ENCODE measurements at places on chromosomes 6 and 20.
A peak's percentile ranks its signal among the peaks of the same experiment; 100 is the strongest.

DNA sequence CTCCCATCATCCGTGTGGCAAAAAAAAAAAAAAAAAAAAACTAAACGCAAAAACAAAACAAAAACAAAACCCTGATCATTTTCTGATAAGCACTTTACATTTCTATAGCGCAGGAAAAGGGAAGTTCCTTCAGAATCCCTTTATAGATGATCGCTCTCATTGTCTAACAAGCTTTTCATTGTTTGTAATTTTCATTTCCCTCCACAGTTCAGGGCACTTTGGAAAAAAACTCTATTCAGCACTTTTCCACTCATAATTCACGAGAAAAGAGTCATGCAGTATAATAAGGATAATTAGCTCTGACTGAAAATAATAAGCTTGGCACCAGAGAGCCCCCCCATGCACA lies 89.4 kb upstream of the ATXN1 start:
- no peak for DNase-seq

- no peak for DNase-seq
These were observed 17.2 kb downstream of the KCNK17 start for GRCh38 chr6:39296745-39297640.

GRCh38 chr6:109662192-109662591 lies 28.8 kb downstream of the AK9 start:
- no peak for DNase-seq

DNA sequence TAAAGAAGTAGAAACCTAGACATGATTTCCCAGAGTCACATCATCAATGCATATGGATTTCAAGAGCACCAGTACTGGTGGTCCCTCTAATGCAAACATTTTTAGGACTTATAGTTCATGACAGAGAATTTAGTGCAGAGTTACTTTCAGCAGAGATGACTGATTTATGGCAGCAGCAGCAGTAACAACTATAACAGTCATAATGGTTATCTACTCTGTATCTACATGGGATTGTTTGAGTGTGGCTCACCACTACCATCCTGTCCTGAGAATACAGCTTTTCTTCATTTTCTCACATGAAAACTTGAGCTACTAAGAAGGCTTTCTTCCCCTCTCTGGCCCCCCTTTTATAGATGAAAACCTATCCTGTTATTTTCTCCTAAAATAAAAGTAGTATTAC lies 128.5 kb upstream of the ENPP5 start:
- DNase-seq, result no peak

DNA sequence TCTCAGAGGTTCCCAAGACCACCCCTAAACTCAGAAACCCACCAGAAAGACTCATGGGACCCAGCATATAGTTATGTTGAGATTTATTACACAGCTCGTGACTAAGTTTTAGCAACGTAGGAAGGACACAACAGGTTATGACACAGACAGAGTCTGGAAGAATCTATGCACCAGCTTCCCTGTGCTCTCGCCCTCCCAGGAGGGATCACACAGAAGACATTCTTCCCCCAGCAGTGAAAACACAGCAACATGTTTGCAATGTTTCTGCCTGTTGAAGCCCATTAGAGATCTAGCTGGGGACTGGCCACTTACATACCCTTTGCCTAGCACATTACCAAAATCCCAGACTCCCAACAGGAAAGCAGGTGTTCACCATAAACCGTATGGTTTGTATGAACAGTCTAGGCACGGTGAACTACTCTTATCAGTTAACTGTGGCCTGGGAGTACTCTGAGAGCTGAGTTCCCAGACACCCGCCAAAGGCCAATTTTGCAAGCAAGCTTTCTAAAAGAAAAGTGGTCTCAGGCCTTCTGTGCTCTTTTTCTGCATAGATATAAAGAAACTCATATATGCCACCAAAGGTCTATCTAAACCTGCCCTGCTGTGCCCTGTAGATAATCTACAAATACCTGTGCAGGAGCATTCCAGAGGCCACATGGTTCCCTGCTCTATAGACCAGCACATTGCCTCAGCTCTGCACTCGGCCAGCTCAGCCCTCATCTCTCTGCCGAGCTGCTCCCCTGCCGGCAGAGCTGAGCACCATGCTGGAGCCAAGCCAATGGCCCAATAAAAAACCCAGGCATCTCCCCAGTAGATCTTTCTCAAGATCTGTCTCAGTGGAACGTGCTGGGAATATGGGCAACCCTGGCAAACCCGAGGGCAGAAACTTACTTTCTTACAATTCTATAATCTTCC lies 69.6 kb upstream of the SMIM28 start:
- peak; percentile 61 for DNase-seq

- peak; percentile 90 for DNase-seq
These were observed 4.7 kb downstream of the CITED2 start for GRCh38 chr6:139369568-139370282.

- peak; percentile 22 for DNase-seq
These were observed 420.5 kb upstream of the SULF2 start for GRCh38 chr20:48205786-48206185.

DNA sequence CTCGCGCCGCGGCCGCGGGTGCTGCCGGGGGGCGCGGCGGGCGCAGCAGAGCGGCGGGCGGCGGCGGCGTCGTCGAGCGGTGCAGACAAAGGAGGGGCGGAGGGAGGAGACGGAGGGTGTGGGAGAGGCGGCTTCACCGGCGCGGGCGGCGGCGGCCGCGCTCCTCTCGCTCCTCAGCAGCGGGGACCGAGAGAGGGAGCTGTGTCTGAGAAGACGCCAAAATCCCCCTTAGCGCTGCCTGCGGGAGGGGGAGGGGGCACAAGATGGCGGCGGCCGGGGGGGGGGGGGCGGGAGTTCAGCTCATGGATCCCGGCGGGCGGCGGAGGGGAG lies 296 bp downstream of the ADNP start:
- no peak for DNase-seq

- no peak for DNase-seq
These were observed 64.4 kb downstream of the LY86 start for GRCh38 chr6:6652932-6653331.

GRCh38 chr20:53960579-53961272 lies 109.7 kb downstream of the BCAS1 start:
- peak; percentile 49 for DNase-seq

DNA sequence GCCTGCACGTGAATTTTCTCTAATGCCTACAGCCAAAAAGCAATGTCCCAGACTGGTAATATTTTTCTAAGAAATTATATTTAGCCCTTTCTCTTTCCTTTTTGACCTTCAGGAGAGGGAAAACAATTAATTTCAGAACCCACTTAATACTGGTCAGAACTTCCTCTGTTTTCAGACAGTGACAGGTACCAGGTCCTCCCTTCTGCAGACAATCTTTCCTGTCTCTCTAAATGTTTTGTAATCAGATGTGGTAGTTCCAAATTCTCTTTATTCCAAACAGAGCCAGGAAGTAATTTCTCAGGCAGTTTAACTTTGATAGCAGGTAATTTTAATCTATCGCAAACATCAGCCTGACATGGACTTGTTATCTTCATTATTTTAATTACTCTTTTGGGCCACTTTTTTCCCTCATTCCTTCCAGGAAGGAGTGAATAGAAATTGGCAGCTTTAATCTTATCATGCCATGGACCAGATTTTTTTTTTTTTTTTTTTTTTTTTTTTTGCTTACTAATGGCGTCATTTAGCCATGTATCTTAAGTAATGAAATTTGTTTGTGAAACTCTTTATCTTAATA lies 348.6 kb upstream of the SOX4 start:
- DNase-seq, result no peak

DNA sequence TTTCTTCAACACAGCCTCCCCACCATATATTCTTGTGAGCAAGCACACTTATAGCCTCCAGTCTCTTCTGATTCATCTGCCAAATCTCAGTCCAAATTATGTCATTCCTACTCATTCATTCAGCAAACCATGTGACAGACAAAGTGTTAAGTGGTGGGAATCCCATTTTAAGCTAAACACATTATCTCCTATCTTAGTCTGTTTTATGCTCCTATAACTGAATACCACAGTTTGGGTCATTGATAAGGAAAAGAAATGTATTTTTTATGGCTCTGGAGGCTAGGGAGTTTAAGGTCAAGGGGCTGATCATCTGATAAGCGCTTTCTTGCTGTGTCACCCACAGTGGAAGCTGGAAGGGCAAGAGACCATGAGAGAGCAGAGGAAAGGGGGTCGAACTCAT lies 23.9 kb upstream of the SMIM13 start:
- DNase-seq, result no peak

DNA sequence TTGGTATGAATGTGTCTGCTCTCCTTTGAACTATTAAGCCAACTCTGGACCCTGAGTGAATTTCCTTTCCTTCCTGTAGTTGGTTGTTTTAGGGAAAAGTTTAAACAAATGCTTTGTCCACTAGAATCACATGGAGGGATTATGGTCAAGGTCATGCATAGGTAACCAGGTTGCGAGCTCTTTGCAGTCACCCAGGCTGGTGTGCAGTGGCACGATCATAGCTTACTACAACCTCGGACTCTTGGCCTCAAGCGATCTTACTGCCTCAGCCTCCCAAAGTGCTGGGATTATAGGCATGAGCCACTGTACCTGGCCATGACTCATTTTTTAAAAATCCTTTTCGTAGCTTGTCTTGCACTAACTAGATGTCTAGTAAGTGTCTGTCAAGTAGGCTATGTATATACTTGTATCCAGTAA lies 88.0 kb upstream of the SOX4 start:
- no peak for DNase-seq

- peak; percentile 35 for DNase-seq
These were observed 1.5 kb downstream of the LIN28B start for GRCh38 chr6:104958178-104959025.

- DNase-seq, result no peak
These were observed 189.0 kb downstream of the UST start for GRCh38 chr6:148935705-148936435.

- DNase-seq, result peak; percentile 51
These were observed 201.1 kb downstream of the SAMD5 start for GRCh38 chr6:147709396-147710272.

DNA sequence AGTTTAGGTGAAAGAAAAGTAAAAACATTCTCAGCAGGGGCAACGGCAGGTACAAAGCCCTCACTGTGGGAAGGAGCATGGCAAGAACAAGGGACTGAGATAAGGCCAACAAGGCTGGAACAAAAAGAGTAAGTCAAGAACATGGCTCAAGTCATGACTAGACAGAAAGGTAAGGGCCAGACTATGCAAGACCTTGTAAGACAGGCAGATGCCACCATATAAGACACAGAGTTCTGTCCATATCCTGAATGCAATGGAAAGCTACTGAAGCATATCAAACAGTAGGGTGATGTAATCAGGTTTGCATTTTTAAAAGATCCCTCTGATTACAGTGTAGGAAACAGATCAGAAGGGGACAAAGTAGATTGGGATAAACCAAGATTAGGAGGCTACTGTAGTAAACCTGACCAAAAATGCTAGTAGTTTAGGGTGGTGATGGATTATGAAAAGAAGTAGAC lies 5.5 kb downstream of the REV3L start:
- no peak for DNase-seq

DNA sequence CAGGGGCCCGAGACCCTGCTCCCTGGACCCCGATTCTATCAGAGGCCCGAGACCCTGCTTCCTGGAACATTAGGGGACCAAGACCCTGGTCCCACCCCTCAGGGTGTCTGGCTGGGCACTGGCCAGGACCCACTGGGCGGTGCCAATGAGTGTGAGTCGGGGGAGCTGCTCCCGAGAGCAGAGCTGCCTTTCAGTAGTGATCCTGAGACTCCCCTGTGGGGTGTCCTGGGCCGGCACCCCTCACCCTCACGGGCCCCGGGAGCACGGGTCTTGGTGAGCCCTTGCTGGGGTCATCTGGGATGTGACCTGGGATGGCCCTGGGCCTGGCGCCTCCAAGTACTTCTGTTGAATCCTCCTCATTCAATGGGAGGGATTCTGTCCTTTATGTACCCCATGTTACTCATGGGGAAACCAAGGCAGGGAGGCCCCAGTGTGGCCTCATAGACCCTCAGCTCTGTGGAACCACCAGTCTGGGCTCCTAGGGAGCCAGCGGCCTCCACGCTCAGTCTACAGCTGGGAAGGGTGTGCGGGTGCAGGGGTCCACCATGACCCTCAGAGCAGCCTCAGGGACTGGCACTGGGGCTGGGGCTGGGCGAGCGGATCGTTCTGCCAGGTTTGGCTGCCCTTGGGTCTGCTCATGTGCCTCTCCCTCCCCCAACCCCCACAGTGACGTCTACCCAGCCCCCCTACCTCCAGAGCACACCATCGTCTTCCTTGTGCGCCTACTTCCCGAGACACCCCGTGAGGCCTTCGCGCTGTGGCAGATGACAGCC lies 25.6 kb downstream of the COL20A1 start:
- no peak for DNase-seq

- no peak for DNase-seq
These were observed 699.3 kb downstream of the RNF144B start for GRCh38 chr6:19086480-19086879.

DNA sequence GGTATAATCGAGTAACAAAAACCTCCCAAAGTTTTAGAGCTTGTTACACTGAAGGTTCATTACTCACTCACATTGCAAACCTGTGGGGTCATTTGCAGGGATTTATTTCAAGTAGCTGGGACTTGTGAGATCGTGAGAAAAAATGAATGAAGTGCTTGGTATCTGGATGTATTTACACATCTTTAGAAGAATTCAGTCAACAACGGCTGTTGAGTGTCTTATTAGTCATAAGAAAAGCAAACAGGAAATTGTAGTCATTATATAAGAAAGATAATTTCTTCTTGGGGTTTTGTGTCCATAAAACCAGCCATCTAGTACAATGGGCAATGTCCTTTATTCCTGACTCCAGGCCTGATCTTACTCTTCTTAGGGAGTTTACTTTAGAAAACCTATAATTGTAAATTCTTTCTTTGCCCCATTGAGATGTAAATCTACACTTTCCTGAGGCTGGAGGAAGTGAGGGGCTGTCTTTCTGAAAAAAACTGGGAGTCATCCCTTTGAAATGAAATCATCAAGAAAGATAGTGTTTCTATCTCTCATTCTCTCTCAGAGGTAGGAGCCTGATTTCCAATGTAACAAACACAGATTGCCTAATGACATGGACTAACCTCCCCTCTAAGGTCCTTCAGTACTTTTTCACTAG lies 202.5 kb upstream of the ASCC3 start:
- DNase-seq, result no peak

DNA sequence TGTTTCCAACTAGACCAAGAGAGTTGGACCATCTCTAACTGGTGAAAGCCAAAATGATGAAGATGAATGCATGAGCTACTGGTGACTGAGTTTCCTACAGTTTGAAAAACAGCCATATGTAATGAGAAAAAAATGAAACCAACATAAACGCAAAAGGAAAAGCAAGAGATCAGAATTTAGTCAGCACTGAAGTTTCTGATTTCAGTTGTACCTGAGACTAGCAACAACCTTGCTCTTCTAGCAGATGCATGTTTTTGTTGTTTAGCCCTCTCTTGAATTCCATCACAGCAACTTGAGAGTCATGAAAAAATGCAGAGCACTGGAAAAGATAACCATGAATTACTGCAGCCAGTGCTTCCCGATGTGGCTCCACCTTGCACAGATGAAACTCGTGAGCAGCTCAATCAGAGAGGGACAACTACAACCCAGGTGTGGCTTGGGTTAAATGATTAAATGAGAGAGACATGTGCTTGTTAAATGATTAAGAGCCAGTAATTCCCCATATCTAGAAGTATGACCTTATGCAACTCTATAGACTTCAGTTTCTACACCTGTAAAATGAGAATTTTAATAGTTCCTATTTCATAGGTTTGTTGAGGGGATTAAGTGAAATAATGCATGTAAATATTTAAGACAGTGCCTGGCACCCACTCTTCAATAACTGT lies 104.8 kb downstream of the ELOVL4 start:
- DNase-seq, result no peak

GRCh38 chr6:41655646-41656001 lies 17.4 kb downstream of the MDFI start:
- DNase-seq, result peak; percentile 56
